ENCODE measurements at places on chromosomes 4 and X. TPM values are rescaled to one million over a fixed set of nuclear protein-coding genes. Genes with fewer than 3 reads are reported as not detected.

The ADH1C gene
- 4.4 TPM for polyA plus RNA-seq

The SEL1L3 gene
- polyA plus RNA-seq: 13.7 TPM

The PHKA1 gene
- 2.7 TPM for polyA plus RNA-seq

The GRIA3 gene
- polyA plus RNA-seq: 5.0 TPM

The ZBED1 gene
- 26.4 TPM for polyA plus RNA-seq

The GLRB gene
- polyA plus RNA-seq: 5.2 TPM

The PPBP gene
- polyA plus RNA-seq: not detected

The SLC25A43 gene
- polyA plus RNA-seq: 13.1 TPM

DNA sequence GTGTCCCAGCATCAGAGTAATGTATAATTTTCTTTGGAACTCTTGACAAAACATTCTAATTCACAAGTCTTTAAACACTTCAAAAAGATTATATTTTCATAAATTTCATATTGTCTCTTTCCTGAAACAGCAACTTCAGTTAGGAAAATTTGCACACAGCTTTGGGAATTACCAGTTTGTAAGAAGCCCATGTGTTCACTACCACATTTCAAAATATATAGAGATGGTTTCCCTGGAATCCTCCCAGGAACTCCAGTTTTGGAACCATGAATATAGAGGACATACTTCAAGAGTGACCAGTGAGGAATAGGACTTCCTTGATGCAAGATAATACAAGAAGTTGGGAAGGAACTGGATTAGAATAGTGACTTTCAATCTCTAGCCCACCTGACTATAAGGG is 28.7 kb upstream of the HPGDS start:
- no peaks in the 10 kb centered on the region for H3K4me1 ChIP-seq
- H3K36me3 ChIP-seq: no peaks in the 10 kb centered on the region
- no peaks in the 10 kb centered on the region for H3K27me3 ChIP-seq
- DNase-seq: no peak

GRCh38 chr4:158020734-158021346 is 152.0 kb downstream of the GASK1B start:
- H3K27ac ChIP-seq: peak overlapping the region; percentile 77
- H3K4me3 ChIP-seq: no peak overlapping the region
- peak; percentile 42 for DNase-seq
- no peaks in the 10 kb centered on the region for H3K36me3 ChIP-seq
- peaks cover 19% of the 10 kb centered on the region for H3K4me1 ChIP-seq

- H3K4me3 ChIP-seq: peak overlapping the region; percentile 46
- H3K27me3 ChIP-seq: no peaks in the 10 kb centered on the region
- peak overlapping the region; percentile 87 for H3K27ac ChIP-seq
- H3K4me1 ChIP-seq: no peaks in the 10 kb centered on the region
- peak; percentile 55 for DNase-seq
These were observed 449 bp downstream of the CTPS2 start for GRCh38 chrX:16711893-16712547.

DNA sequence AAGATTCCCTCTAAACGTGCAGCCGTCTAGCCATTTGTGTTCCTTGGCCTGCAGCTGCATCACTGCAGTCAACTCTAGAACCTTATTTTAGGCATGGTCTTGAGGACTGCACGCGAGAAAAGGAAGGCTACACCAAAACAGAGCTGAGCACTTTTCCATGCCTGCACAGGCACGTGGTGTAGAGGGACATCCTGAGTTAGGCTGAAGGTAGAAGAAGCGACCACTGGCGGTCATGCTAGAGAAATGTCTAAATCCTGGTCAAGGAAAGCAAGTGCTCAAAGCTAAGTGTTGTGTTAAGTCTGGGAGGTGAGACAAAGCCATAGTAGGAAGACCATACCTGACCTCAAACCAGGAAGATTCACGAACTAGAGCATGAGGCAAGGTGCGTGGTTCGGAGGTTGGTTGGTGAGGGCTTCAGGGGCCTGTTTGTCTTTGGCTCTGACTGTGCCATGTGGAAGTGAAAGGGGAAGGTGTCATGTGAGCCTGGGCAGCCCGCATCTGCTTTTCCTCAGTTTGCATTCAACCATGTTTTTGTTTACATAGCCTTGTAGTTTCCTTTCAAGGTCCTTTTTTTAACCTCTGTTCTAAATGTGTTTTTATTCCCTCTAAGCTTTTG is 203.8 kb downstream of the AASDH start:
- no peaks in the 10 kb centered on the region for H3K27me3 ChIP-seq
- peaks cover 11% of the 10 kb centered on the region for H3K4me1 ChIP-seq
- no peak overlapping the region for H3K4me3 ChIP-seq
- no peak overlapping the region for H3K27ac ChIP-seq
- H3K36me3 ChIP-seq: no peaks in the 10 kb centered on the region
- no peak for DNase-seq

- peak overlapping the region; percentile 20 for H3K27ac ChIP-seq
- H3K4me3 ChIP-seq: no peak overlapping the region
- peak; percentile 37 for DNase-seq
- no peaks in the 10 kb centered on the region for H3K36me3 ChIP-seq
- no peaks in the 10 kb centered on the region for H3K4me1 ChIP-seq
- no peaks in the 10 kb centered on the region for H3K27me3 ChIP-seq
These were observed 52.5 kb downstream of the SYNPO2 start for GRCh38 chr4:118941149-118941548.

DNA sequence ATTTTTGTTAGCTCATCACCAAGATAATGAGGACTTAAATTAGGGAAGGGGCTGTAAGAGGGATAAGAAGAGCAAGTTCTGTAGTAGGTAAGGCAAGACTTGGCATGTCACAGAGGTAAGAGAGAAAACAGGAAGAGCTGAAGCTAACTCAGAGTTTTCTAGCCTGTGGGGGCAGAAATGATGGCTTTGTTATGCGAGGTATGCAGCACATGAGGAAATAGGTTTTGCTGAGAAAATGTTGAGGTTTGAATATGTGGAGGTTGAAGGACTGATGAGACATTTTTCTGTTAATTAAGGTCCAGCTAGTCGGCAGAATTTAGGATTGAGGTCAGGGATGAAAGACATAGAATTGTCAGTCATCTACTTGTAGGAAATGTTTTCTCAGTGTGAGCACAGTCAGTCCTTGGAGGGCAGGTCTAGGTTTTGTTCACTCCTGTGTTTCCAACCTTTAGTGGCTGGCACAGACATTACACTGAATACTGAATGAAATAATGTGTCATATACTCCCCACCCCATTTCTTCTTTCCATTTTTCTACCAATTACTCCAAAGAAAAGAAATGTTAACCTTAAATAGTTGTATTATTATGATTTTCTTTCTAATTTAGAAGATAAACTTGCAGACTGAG is 154.0 kb upstream of the AADAT start:
- no peaks in the 10 kb centered on the region for H3K4me1 ChIP-seq
- H3K4me3 ChIP-seq: no peak overlapping the region
- no peaks in the 10 kb centered on the region for H3K27me3 ChIP-seq
- H3K27ac ChIP-seq: no peak overlapping the region
- H3K36me3 ChIP-seq: no peaks in the 10 kb centered on the region

DNA sequence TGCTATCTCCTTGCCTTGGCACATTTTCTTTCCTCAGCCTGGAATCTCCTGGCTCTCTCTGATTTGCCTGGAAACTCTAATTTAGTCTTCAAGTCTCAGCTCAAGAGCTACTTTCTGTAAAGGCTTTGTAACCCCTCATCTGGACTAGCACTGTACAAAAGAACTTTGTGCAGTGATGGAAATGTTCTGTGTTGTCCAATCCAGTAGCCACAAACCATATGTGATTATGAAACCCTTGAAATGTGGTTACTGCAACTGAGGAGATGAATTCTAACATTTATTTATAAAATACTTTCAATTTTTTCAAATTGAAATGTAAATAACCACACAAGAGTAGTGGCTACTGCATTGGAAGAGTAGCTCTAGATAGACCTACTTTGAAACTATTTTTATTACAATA is 66.6 kb upstream of the HS3ST1 start:
- no peaks in the 10 kb centered on the region for H3K4me1 ChIP-seq
- no peaks in the 10 kb centered on the region for H3K36me3 ChIP-seq
- DNase-seq: no peak
- H3K4me3 ChIP-seq: no peak overlapping the region
- H3K27me3 ChIP-seq: no peaks in the 10 kb centered on the region

DNA sequence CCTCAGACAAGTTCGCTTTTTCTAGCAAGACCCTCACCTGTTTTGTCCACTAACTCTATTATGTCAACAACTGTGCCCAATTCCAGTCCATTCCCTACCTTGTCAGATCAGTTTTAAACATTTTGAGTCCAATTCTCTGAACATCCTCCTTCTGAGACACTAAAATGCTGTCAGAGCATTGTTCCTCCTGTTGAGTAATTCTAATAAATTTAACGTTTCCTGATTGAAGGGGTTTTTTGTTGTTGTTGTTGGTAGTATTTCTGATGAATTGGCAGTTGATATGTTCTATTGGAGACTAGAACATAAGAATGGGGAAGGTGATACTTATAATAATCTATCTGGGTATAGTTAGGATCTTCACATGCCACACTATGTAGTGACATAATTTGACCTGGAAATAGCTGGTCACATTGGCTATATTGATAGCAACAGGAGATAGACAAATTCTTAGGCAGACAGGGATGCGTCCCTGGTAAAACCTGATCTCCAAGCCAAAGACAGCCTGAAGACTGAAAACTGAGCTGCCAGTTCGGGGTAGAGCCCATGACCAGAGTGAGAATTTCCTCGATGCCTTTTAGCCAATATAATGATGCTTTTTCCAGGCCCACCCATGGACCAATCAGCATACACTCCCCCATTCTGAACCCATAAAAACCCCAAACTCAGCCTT is 12.4 kb upstream of the CXCL2 start:
- peaks cover 14% of the 10 kb centered on the region for H3K4me1 ChIP-seq
- no peak for DNase-seq
- no peaks in the 10 kb centered on the region for H3K36me3 ChIP-seq
- peak overlapping the region; percentile 33 for H3K27ac ChIP-seq

- H3K36me3 ChIP-seq: no peaks in the 10 kb centered on the region
- no peaks in the 10 kb centered on the region for H3K27me3 ChIP-seq
- DNase-seq: peak; percentile 81
- peaks cover 33% of the 10 kb centered on the region for H3K4me1 ChIP-seq
- H3K27ac ChIP-seq: peak overlapping the region; percentile 87
These were observed 1.9 kb downstream of the GASK1B start for GRCh38 chr4:158170691-158171561.

DNA sequence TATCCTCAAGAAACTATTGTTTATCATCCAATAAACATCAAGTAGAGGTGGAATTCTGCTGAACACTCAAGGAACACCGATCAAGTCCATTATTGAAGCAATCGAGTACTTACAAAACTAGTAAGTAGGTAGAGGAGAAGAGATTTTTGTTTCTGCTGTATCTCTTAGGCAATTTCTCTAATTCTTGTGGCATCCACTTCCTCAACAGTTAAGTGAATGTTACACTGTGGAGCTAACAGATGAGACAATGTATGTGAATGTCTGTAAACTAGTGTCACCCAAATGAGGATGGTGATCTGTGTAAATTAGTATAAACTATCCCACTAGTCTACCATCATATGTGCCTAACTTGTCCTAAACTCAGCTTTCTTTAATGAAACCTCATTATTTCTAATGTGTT is 261.6 kb downstream of the ARHGAP24 start:
- no peaks in the 10 kb centered on the region for H3K36me3 ChIP-seq
- no peaks in the 10 kb centered on the region for H3K27me3 ChIP-seq
- no peak overlapping the region for H3K4me3 ChIP-seq
- H3K4me1 ChIP-seq: no peaks in the 10 kb centered on the region

GRCh38 chrX:132426695-132427281 is 62.0 kb downstream of the MBNL3 start:
- no peak overlapping the region for H3K4me3 ChIP-seq
- no peaks in the 10 kb centered on the region for H3K4me1 ChIP-seq
- no peak for DNase-seq
- no peaks in the 10 kb centered on the region for H3K27me3 ChIP-seq

- H3K27me3 ChIP-seq: no peaks in the 10 kb centered on the region
- no peaks in the 10 kb centered on the region for H3K36me3 ChIP-seq
- H3K4me1 ChIP-seq: no peaks in the 10 kb centered on the region
- no peak overlapping the region for H3K4me3 ChIP-seq
- no peak for DNase-seq
These were observed 206.9 kb upstream of the INTU start for GRCh38 chr4:127425851-127426250.

GRCh38 chr4:80077639-80078038 is 4.6 kb upstream of the ANTXR2 start:
- DNase-seq: no peak
- H3K27me3 ChIP-seq: no peaks in the 10 kb centered on the region
- H3K4me1 ChIP-seq: peaks cover 7% of the 10 kb centered on the region
- H3K36me3 ChIP-seq: no peaks in the 10 kb centered on the region
- H3K27ac ChIP-seq: no peak overlapping the region

DNA sequence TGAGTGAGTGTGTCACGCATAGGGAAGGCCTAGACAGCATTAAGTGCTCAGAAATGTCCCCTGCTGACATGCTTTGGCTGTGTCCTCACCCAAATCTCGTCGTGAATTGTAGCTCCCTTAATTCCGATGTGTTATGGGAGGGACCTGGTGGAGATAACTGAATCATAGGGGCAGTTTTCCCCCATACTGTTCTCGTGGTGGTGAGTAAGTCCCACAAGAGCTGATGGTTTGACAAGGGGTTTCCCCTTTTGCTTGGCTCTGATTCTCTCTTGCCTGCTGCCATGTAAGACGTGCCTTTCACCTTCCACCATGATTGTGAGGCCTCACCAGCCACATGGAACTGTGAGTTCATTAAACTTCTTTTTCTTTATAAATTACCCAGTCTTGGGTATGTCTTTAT is 78.0 kb downstream of the NSUN7 start:
- H3K4me3 ChIP-seq: no peak overlapping the region
- DNase-seq: no peak
- no peaks in the 10 kb centered on the region for H3K4me1 ChIP-seq
- no peaks in the 10 kb centered on the region for H3K36me3 ChIP-seq
- H3K27me3 ChIP-seq: no peaks in the 10 kb centered on the region

- H3K4me1 ChIP-seq: no peaks in the 10 kb centered on the region
- H3K4me3 ChIP-seq: no peak overlapping the region
- H3K27me3 ChIP-seq: no peaks in the 10 kb centered on the region
- H3K27ac ChIP-seq: no peak overlapping the region
These were observed 146.2 kb downstream of the GLRA2 start for GRCh38 chrX:14675500-14675899.

DNA sequence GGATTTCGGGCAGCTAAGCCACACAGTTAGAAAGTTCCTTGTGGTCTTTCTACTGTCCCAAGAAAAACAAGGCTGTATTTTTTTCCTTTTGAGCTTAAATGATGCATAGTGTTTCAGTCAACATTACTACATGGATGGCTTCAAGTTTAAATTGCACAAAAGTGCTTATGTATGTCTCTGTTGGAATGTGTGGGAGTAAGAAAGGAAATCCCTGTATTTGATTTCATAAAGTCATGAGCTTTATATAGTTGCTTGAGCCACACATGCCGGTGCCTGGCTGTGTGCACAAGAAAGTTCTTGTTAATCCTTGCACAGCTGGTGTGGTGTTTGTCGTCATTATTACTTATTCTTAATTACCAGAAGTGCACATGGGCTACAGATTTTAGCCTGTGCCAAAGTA is 262.2 kb downstream of the ARHGAP10 start:
- no peak overlapping the region for H3K4me3 ChIP-seq
- H3K4me1 ChIP-seq: no peaks in the 10 kb centered on the region

GRCh38 chrX:130172127-130172845 is 524 bp downstream of the RAB33A start:
- H3K36me3 ChIP-seq: no peaks in the 10 kb centered on the region
- no peaks in the 10 kb centered on the region for H3K4me1 ChIP-seq
- peak overlapping the region; percentile 10 for H3K4me3 ChIP-seq

All from hepatocyte (in vitro differentiated cells).